ENCODE measurements at places on chromosomes 16 and 17. TPM values are rescaled to one million over a fixed set of nuclear protein-coding genes. Genes with fewer than 3 reads are reported as not detected.

SP2 gene
- total RNA-seq = 2.4 TPM

PPY gene
- not detected for total RNA-seq

ZSCAN10 gene
- not detected for total RNA-seq

CD300E gene
- total RNA-seq = not detected

ZNF423 gene
- total RNA-seq = 22.5 TPM

CDIP1 gene
- 10.6 TPM for total RNA-seq

SNX20 gene
- 0.41 TPM for total RNA-seq

PYDC1 gene
- not detected for total RNA-seq

IL21R gene
- 0.82 TPM for total RNA-seq

PRAC1 gene
- not detected for total RNA-seq

CES1 gene
- total RNA-seq = 0.72 TPM

CCL13 gene
- total RNA-seq = not detected

P2RX5 gene
- 13.5 TPM for total RNA-seq

CCDC78 gene
- 1.4 TPM for total RNA-seq

NOS2 gene
- 1.8 TPM for total RNA-seq

TEKT5 gene
- 1.0 TPM for total RNA-seq

LCAT gene
- 7.3 TPM for total RNA-seq

CFAP97D1 gene
- total RNA-seq = not detected

PTGES3L gene
- total RNA-seq = 61.5 TPM

TOM1L1 gene
- total RNA-seq = 8.8 TPM

CPHXL2 gene
- total RNA-seq = not detected

SLC52A1 gene
- not detected for total RNA-seq

TBC1D3G gene
- total RNA-seq = 0.41 TPM

TMIGD1 gene
- not detected for total RNA-seq

PRPSAP2 gene
- 43.1 TPM for total RNA-seq
